ENCODE measurements at places on chromosomes 7 and 10.

- DNase-seq: no peak
Observed at GRCh38 chr7:24835643-24836042, 78.4 kb upstream of the GSDME start.

DNA sequence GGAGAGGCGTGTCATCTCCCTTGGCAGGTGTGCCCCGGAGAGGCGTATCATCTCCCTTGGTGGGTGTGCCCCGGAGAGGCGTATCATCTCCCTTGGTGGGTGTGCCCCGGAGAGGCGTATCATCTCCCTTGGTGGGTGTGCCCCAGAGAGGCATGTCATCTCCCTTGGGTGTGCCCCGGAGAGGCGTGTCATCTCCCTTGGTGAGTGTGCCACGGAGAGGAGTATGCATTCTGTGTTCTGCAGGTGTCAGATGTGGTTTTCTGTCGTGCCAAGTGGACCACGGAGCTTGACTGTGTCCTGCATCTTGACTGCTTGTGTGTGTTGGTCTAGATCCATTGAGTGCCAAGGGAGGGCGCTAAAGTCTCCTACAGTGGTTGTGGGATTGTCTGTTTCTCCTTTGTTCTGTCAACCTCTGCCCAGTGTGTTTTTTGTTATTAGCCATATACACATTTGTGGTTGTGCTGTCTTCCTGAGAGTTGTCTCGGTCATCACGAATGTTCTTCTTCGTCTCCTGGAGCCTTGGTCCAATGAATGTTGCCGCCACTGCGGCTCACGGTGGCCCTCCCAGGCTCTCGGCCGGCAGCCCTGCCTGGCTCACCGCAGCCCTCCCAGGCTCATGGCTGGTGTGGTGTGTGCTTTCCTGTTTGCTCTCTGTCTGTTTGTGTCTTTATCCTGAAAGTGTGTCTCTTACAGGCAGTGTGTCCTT is 96.8 kb downstream of the INPP5A start:
- no peak for DNase-seq

DNA sequence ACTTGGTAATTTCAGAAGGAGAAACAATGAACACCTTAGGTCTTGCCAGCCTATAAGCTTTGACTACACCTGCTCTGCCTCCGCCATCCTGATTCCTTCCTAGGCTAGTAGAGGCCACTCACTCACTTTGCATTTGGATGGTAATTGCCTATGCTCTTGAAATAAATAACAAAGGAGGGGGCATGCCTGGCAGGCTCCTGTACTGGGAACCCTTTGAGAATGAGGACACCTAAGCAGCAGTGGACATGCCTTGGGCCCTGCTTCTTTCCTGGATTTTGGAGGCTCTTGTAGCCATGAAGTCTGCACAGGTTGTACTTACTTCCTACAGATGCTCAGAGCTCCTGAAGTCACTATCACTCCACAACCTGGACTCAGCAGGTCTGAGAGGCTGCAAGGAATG is 65.8 kb downstream of the BLNK start:
- DNase-seq: no peak

DNA sequence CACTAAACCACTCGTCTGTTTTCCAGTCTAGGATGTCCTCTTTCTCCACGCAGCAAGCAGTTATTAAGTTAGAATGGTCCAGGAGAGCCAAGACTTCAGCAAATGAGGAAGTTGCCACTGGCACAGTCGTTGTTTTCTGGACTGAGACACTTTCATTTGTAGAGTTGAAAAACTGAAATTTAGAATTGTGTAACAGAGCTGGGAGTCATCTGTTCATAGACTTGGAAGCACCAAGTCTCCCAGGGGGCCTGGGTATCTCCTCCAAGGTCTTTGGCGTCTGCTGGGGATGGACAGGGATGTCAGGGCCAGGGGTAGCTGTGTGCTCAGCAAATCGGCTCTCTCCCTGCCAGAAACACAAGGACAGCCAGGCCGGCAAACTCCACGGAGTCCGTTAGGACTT is 208.4 kb downstream of the FANK1 start:
- no peak for DNase-seq

- DNase-seq: no peak
Observed at GRCh38 chr10:82866424-82867020, 991.5 kb downstream of the NRG3 start.

DNA sequence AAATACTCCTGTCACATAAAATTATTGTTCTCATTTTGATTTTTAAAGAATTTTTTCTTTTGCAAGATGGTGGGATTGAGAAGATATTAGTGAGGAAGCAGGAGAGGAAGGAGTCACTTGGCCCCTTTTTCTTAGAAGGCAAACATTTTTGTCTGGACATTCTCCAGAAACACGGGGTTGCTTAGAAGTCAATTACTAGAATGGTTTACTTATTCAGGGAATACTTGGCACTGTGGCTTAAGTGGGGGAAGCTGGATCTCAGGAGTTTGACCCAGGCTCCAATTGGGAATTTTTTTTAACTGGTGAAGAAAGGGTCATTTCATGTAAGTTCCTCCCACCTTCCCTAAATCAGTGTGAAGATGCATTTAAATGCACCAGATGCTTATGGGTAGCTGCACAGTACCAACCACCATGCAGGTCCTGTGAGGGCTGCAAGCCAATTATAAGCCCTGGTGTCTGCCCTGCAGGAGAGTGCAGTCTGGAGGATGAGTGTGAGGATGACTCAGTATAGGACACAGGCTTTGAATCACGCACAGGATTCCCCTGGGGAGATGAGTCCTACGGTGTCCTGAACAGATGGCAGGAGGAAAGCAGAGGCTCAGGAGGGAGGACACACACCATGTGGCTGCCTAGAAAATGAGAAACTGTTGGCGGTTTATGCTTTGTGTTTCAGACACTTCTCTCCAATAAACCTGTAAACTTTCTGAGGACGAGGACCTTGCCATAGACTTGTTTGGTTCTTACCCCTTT is 299.1 kb downstream of the PLXNA4 start:
- DNase-seq: no peak

DNA sequence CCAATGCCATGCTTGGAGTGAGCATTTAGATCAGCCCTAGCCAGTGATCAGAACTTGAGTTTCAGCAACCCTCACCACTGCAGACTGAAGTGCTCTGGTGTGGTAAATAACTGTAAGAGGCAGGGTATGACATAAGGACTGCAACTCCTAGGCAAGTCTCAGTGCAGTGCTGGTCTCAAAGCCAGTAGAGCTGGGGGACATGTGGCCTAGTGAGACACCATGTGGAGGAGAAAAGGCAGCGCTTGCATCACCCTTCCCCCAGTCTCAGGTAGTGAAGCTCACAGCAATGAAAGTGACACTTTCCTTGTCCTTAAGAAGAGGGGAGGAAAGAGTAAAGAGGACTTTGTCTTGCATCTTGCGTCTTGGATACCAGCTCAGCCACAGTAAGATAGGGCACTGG is 386.8 kb upstream of the POT1 start:
- DNase-seq: no peak

GRCh38 chr10:29806350-29806788 is 171.6 kb upstream of the SVIL start:
- DNase-seq: no peak

DNA sequence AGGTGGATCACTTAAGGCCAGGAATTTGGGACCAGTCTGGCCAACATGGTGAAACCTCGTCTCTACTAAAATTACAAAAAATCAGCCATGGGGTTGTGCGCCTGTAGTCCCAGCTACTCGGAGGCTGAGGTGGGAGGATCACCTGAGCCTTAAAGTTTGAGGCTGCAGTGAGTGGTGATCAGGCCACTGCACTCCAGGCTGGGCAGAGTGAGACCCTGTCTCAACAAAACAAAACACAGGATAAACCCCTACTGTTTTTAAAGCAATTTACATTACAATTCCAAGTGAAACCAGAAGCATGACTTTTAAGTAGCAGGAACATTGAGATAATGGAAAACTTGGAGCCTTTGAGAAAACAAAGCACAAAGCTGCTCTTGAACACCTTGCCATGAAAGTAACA is 92.4 kb upstream of the BTBD16 start:
- no peak for DNase-seq

- no peak for DNase-seq
Observed at GRCh38 chr7:44693641-44694313, 54.9 kb upstream of the ZMIZ2 start.

GRCh38 chr7:74083117-74083876 is at the start of gene LIMK1:
Gene LIMK1, plus strand, starts transcription at chr7:74083804. Its CDS starts 187 bp downstream, at chr7:74083991.
- DNase-seq: peak; percentile 62

DNA sequence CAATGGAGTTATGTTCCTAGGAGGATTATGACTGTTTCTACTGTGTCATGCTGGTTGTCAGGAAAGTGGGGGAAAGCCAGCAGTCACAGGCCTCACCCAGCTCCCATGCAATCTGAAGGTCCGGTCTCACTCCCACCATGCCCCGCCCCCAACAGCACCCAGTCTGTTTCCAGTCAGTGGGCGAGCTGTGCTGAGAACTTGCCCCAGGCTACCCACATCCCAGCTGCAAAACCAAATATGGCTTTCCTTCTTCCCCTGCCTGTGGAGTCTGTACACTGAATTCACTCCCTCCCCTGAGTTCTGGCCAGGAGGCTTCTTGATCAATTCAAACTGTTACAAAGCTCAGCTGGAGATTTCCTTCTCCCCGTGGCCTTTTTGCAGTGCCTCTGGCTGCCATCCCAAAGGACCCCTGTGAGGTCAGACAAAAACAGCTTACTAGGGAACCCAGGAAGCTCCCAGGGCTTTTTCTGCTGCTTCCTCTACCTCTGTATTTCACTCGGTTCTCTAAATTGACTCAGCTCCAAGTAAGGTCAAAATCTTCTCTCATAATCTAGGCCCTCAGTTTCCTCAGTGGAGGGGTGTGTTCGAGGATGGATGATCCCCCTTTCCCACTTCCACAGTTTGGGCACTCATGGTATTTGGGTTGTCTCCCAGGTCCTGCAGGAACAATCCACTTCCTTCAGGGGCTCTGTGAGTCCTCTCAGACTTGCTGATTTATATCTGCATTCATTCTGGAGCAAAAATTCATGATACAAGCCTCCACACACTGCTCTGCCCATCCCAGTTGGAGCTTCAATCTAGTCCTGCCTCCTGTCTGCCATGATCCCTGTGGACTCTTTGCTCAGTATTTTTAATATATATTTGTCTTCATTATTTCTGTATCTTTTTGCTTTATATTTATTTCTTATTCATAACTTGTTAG is 205.5 kb downstream of the SEMA3D start:
- no peak for DNase-seq

- DNase-seq: no peak
Observed at GRCh38 chr7:12643001-12643643, 44.3 kb upstream of the ARL4A start.

- no peak for DNase-seq
Observed at GRCh38 chr10:63672491-63672890, 151.3 kb downstream of the REEP3 start.

DNA sequence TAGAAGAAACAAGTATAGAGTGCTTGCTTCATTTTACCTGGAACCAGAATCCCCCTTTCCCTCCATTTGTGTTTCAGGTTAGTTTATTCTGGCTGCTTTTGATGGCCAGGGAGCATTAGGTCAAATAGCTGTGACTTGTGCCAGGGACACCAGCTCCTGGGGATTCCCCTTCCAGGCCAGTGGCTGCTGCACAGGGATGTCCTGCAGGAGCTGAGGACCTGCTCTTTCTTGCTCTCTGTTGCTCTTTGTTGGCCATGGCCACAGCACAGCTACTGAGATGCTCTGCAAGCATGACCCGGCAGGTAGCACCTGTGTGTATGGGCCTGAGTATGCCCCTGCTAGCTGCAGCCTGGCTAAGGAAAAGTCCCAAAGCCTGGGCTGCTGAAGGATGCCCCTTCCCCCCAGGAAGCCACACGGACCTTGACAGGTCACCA is 208.9 kb downstream of the EBF3 start:
- no peak for DNase-seq

GRCh38 chr10:4073912-4074311 is 288.9 kb upstream of the KLF6 start:
- no peak for DNase-seq

- no peak for DNase-seq
Observed at GRCh38 chr10:84837041-84837812, 508.8 kb downstream of the CCSER2 start.
